ENCODE measurements at places on chromosomes 16 and 17. TPM values are rescaled to one million over a fixed set of nuclear protein-coding genes. Genes with fewer than 3 reads are reported as not detected.
A peak's percentile ranks its signal among the peaks of the same experiment; 100 is the strongest.

Gene ABHD15
- total RNA-seq: 16.2 TPM

GRCh38 chr17:81117672-81118198 is 47.6 kb upstream of the PVALEF start:
- DNase-seq: no peak

- DNase-seq: peak; percentile 79
Measured at GRCh38 chr16:807347-808084, 7.0 kb upstream of the GNG13 start.

GRCh38 chr16:77794586-77794985 is 6.2 kb downstream of the VAT1L start:
- no peak for DNase-seq

DNA sequence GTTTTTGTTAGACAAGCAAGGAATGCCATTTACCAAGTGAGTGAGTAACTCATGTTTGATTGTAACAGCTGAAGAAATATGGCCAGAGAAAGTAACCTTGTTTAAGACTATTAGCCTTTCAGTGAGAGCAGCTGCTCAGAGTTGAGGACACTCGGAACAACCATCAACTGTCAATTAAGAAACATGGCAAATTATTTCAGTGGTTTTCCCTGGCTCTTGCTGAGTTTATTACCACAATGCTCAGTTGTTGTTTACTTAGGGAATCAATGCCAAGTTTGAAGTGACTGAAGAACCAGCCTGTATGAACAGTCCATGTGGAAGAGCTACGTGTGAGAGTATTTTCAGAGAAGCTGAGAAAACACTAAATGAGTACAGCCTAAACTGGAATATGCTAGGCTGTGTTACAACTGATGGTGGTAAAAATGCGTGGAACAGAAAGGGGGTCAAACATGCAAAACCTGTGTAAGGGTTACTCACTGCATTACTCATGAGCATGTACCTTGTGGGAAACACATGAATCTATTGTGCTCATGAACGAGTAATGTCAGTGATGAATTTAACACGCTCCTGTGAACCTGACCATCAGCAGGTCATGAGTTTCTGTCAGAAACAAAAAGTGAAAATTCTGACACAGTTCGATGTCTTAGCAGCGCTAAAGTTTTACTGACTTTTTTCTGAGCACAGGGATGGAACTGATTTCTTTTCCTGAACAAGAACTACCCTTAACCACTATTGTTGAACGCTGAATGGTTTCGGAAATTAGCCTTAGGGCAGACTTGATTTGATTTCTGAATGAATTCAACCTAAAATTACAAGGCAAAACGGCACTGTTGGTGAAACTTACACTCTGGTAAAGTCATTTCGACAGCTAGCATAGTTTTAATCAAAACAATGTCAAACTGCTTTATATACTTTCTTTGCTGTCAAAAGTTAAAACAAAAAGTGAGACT is 33.5 kb downstream of the GNA13 start:
- peak; percentile 75 for DNase-seq

DNA sequence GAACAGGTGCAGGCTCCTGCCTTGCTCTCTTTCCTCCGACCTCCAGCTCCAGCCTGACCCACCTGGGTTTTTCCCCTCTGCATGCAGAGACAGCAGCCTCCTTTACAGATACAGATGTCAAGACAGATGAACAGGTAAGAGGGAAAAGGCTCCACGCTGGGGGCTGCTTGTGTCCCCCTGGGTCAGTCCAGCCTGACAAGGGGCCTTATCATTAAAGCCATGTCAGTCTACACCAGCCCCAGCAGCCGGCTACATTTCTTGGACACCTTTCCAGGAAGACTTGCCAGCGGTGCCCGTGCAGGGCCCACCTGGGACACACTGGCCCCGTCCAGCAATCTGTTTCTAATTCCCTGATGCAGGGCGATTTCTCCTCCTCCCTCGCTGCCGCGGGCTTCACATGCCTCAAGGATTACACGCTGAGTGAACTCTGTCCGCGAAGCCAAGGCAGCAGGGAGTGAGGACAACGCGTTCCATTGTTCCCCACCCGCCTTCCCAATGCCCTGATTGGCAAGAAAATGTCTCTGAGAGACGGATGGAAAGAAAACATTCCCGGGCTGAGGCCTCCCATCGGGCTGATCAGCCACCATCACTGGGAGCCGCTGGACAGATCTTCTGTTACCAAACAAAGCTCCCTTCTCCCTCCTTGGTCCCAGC is 184.7 kb downstream of the C16orf95 start:
- peak; percentile 67 for DNase-seq

All from SJCRH30 (cell line).